ENCODE measurements at places on chromosomes 7 and 10.

DNA sequence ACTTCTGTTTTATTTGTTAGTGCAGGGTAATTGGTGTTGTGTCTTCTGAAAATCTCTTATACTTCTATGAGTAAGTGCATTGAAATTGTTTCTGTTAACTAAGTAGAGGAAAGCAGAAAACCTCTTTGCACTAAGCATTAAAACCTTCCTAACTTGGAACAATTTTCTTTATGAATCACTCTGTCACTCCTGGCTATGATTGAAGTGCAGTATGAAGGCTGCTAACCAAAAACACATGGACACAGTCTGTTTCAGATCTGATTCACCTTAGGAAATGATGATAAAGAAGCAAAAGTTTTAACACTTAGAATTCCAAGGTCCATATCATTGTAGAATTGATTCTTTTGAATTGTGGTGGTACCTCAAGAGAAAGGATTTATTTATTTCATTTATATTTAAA is 41.9 kb downstream of the MET start:
- DNase-seq, result no peak

DNA sequence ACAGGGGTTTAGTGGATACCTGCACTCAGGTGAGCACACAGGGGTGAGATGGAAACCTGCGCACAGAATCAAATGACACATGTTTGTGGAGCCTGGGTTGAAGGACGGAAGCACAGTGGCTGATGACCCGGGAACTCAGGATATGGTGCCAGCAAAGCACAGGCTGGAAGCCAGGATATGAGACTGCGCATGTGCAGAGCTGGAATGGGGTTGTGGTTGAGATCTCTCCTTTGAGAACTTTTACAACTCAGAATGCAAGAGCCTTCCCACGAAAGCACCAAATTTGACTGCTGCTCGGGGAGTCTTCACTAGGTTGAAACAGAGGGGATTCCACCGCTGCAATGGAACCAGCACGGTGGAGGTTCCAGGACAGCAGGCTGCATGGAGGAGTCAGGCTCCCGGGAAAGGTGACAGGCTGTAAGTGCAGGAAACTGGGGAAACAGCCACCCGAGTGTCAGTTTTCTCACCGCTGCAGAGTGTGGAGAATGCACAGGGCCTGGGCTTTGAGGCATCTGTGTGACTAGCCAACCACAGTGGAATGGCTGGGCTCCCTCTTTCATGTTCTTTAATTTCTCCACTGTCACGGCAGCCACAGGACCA is 133.4 kb upstream of the TCERG1L start:
- no peak for DNase-seq

DNA sequence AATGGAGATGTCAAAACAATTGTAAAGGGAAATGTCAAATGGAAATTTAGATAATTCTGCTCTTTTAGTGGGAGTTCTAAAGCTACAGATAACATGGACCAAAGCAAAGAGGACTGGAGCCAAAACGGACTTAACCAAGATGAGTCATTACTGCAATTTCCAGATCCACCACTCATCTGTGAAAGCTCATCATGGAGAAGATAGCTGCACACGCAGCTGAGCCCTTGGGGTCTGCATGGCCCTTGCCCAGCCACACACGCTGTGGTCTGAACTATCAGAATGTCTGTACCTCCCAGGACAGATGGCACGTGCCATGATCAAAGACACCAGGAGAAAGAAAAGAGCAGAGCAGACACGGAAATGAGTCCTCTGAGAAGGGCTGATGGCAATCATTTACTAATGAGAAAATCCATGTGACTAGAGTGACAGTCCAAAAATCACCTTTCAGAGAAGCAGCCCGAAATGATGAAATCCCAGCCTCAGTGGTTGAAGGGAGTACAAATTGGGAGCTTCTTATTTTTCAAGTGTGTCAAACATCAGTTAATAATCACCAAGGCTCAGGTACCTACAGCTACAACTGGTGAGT is 177.9 kb upstream of the MGMT start:
- DNase-seq, result no peak

- DNase-seq, result no peak
These were observed 24.6 kb downstream of the MYOF start for GRCh38 chr10:93457511-93457910.

- no peak for DNase-seq
These were observed 333.6 kb downstream of the ADARB2 start for GRCh38 chr10:1403508-1404322.

DNA sequence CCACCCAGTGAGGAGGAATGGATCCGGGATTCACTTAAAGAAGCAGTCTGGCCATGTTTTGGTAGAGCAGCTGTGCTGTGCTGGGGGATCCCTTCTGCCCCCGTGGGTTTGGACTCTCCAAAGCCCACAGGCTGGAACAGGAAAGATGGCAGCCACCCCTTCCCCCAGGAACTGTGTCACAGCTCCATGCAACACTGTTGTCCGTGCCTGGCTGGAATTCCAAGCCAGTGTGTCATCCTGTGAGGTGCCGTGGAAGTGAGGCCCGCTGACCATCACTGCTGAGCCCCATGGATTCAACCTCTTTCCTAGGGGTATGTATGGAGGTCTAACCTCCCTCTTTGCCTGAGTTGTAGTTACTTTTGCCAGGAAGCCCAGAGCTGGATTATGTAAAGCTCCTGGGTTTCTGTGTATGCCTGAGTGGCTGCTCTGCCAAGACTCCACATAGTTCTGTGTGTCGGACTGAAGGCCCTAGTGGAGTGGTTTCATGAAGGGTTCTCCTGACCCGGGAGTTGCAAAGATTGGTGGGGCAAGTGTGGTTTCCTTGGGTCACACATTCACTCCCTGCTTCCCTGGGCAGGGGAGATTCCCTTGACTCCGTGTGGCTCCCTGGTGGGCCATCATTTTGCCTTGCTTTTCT is 35.1 kb upstream of the PCGF5 start:
- DNase-seq, result no peak

GRCh38 chr10:102264371-102264770 is 19.0 kb downstream of the GBF1 start:
- no peak for DNase-seq

- no peak for DNase-seq
These were observed at the start of gene PRSS2 for GRCh38 chr7:142770661-142771352. Gene PRSS2 (plus strand): TSS chr7:142770970. CDS start chr7:142770983, 13 bp downstream.

DNA sequence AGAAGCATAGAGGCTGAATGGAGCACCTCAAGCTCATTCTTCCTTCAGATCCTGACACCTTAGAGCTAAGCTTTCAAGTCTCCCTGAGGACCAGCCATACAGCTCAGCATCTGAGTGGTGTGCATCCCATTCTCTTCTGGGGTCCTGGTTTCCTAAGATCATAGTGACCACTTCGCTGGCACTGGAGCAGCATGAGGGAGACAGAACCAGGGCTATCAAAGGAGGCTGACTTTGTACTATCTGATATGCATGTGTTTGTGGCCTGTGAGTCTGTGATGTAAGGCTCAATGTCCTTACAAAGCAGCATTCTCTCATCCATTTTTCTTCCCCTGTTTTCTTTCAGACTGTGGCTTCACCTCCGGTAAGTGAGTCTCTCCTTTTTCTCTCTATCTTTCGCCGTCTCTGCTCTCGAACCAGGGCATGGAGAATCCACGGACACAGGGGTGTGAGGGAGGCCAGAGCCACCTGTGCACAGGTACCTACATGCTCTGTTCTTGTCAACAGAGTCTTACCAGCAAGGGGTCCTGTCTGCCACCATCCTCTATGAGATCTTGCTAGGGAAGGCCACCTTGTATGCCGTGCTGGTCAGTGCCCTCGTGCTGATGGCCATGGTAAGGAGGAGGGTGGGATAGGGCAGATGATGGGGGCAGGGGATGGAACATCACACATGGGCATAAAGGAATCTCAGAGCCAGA is 31.0 kb downstream of the PRSS2 start:
- no peak for DNase-seq

- DNase-seq, result no peak
These were observed 225.3 kb upstream of the ZMIZ1 start for GRCh38 chr10:78843495-78843894.

- no peak for DNase-seq
These were observed 46.5 kb upstream of the MSMB start for GRCh38 chr10:46092524-46093081.

DNA sequence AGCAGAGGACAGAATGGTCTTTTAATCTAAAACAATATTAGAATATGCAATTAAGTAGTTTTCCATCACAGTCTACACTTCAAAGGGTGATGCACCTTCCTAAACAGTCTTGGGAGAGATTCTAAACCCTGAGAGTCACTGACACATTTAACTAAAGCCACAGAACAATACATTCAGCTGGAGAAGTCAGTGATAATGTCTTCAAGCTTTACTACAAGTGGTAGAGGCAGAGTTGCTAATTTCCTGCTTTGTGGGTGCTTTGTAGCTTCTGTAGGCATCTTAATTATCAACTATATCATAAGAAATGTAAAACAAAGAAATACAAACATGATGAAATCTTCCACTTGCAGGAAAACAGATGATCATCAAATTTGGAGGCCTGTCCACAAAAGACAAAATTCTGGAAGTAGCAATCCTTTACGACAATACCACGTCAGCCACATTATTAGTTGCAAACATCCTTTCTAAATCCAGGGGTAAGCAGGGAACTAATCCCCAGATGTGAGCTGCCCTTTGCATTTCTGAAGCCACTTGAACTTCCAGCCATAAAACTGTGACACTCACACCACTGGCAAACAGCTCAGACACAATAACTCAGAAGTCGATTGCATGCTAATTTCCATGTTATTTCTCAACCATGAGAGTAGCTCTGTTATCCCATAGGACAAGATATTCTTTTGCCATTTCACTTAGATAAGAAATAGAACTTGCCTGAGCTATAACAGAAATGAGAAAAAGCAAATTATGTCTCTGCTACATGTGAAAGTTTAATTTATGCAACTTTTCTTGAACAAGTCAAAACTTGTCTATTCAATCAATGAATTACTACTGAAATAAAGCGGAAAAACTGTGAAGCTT is 212.2 kb downstream of the FAM107B start:
- DNase-seq, result no peak

DNA sequence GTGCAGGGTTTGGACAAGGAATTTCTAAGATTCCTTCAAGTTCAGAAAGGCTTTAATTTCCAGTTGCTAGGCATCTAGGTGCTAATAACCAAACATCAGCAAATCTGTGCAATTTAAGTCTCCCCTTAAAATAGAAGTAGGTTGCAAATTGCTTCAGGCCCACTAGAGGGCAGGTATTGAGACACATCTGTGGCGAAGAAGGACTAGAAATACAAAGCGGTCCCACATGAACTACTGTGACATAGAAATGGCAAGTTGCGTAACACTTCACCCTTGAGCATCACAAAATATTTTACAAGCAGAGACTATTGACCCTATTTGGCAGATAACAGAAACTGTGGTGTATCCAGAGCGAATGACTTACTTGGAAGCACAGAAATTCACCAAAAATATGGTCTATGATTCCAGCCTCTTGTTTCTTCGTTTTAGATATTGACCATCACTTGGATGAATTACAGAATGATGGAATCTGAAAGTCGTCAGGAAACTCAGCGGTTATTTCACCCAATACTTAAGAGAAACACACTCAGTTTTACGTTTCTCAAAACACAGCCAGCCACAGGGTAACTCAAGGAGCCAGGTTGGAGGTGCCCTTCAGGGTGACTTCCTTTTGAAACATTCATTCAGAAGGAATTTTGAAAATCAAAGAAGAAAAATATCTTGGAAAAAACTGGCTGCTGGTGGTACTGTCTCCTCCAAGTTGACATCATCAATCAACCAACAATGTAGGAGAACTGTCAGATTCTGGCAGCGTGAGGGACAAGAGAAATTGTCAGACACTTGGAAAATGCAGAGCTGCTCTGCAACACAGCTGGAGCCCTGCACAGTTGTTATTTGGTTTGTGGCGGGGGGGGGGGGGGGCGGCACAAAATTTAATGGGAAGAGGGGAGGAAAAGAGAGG is 256.3 kb upstream of the MINDY3 start:
- DNase-seq, result no peak

DNA sequence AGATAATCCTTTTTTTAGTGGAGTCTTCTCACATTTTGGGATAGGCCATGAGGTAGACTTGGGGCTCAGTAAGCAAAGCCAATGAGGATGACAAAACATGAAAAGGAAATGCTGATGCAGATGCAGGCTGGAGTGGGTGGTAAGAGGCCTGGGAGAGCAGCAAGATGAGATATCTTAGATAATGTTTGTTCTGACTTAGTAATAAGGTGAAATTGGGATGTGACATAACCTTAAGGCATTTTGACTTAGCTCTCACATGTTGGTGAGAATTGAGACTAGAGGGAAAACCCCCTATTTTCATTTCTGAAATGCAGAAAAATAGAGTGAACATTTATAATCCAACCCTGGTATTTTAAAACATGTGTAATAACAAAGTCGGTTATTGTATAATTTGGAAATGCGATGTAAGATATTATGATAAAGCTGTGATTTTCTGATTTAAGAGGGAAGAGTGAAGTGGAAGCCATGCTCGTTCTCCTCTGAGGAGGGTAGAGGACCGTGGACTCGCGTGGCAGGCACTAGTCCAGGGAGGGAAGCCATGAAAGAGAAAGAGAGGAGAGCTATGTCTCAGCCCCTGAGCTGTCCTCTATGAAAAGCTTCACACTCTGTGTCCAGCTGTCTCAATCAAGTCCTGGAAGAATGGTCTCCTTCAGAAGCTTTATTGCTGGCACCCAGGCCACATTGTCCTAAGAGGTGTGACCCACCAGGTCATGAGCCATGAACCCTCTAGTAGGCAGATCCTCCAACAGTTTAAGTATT is 57.3 kb downstream of the ST7 start:
- DNase-seq, result peak; percentile 23

- no peak for DNase-seq
These were observed 6.3 kb upstream of the HBP1 start for GRCh38 chr7:107162475-107162874.

GRCh38 chr7:132292803-132293202 is 283.5 kb downstream of the PLXNA4 start:
- no peak for DNase-seq

DNA sequence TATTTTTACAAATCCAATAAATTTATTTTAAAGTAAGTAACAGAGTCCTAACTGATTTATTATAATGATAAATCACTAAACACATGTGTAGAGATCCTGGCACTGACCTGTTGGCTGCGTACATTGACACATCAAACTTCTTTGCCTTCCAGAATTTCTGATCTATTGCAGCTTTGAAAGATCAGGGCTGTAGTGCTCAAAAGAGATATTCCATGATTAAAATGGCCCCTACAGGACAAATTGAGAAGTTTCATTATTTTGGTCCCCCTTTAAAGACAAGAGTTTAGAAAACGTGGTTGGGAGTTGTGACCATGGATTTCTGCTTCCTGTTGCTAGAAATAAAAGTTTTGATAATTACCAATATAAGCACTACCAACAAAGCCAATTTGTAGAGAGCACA is 87.7 kb upstream of the PDK4 start:
- no peak for DNase-seq

DNA sequence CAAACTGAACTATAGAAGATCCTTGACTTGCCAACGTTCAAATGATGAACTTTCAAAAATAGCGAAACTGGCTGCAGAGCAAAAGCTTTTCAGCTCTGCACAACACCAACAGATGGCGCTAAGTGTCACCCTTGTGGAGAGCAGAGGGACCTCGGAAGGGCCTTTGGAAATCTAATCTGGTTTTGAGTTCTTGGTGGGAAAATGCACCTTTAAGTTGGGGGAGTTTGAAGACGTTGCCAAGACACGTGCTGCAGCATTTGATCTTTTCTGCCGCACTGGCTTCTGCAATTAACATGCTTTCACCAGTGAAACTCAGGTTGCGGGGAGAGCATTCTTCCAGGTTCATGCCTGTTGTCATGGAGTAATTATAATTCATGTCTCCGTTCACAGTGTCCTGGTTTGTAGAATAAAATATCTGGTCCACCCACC is 26.3 kb upstream of the WDR11 start:
- DNase-seq, result no peak

Measured in stimulated activated CD4-positive, alpha-beta T cell treated with anti-CD3 and anti-CD28 coated beads, TNF-alpha, amount 100 ng/mL, for 48 hours (primary cell).